Caki2 (cell line): ENCODE measurements at places on chromosomes 16 and 17.
A peak's percentile ranks its signal among the peaks of the same experiment; 100 is the strongest.

GRCh38 chr17:27466376-27466742 lies 10.1 kb downstream of the KSR1 start:
- no peak for DNase-seq

- no peak for DNase-seq
Measured at GRCh38 chr17:63140255-63140654, 174.2 kb downstream of the TANC2 start.

GRCh38 chr17:36888236-36888951 lies 48.9 kb upstream of the LHX1 start:
- DNase-seq: no peak

DNA sequence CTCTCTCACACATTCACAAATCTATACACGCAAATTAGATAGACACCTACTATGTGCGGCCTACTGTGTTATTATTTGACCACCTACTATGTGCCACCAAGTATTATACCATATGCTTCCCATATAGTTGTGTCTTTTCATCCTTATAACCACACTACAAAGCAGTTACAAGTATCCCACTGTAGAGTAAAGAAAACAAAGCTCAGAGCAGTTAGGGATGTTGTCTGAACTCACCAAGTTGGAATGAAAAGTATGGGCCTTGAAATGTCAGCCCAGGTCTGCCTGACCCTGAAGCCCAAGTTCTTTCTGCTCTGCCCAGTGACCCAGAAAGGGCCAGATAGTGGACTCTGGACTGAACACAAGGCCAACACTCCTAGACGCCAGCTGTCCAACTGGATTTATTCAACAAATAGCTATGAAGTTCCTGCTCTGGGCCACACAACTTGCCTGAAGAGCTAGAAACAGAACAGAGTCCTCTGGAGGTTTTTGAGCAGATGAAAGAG lies 8.5 kb downstream of the KRT37 start:
- peak; percentile 72 for DNase-seq

- no peak for DNase-seq
Measured at GRCh38 chr17:1553354-1554266, 9.0 kb downstream of the PITPNA start.

- DNase-seq: no peak
Measured at GRCh38 chr17:42521666-42522262, 14.3 kb upstream of the NAGLU start.

GRCh38 chr16:51430716-51431369 lies 279.8 kb upstream of the SALL1 start:
- no peak for DNase-seq

GRCh38 chr17:1058423-1059130 lies 61.6 kb downstream of the TIMM22 start:
- peak; percentile 36 for DNase-seq

DNA sequence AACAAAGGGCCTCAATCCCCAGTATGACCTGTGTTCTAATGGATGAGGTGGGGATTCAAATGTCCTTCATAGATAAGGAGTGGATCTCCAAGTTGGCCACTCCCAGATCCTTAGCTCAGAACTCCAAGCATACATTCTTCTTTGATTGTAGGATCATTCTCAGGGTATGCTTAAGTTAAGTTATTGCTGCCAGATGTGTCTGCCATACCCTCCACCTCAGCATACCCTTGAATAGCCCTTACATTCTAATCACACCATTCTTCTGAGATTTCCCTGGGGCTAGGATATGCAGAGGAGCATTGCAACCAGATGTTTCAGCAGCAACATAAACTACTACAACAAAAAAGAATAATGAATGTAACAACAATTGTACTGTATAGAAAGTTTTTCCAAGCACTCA lies 1.6 kb upstream of the KRTAP2-4 start:
- DNase-seq: no peak

GRCh38 chr17:63639125-63639524 lies 16.9 kb downstream of the MAP3K3 start:
- no peak for DNase-seq

GRCh38 chr16:2086106-2086742 lies 38.4 kb downstream of the TSC2 start:
- no peak for DNase-seq

- peak; percentile 56 for DNase-seq
Measured at GRCh38 chr16:24858219-24859041, 12.7 kb downstream of the SLC5A11 start.

- no peak for DNase-seq
Measured at GRCh38 chr17:31595076-31595475, 203.6 kb downstream of the RAB11FIP4 start.

- DNase-seq: no peak
Measured at GRCh38 chr17:35373984-35374765, 754 bp upstream of the SLFN11 start.

DNA sequence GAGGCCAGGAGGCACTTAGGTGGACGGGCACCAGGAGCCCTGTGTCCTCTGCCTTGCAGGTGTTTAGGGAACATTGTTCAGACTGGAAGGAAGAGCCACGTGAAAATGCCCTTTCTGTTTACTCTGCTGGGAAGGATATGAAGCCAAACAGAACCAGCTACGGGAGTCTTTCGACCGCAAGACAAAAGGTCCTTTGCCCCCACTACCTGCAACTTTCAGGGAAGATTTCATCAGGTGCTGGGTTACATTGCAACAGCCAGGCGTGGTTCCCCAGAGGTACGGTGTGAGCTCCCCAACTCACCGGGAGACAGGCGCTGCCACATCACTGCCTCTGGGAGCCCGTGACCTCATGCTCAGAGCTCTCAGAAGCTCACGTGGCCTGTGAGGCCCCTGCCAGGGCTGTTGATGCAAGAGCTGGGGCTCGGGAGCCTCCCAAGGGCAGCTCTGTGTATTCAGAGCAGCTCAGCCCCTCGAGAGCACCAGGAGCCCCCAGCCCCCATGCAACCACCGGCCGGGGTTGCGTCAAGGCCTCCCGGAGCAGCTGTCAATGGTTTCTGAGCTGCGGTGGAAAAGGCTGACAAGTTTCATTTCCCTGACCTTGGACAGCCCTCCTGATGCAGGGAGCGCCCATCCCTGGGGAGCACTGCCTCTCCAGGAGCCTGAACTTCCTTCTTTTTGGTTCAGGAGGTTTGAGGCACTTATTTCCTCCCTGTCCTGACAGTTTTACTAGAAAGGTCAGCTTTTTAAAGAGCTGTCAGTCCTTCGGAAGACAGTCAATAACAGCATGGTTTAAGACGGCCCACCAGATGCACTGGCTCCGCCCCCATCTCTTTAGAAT lies 42.1 kb downstream of the TBC1D16 start:
- DNase-seq: no peak

DNA sequence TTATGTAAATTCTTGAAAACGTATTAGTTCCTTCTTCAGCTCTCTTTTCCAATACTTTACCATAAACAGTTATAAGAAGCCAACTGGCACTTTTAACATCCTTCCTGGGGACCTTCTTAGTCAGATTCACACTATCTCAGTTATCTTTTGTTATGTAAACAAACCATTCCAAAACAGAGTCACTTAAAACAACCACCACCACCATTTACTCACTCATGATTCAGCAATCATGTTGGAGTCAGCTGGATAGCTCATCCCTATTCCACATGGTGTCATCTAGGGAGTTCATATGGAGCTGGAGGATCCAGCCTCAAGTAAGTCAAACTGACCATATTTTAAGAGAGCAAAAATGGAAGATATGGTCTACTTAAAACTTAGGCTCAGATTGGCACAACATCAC lies 240.3 kb upstream of the IRX3 start:
- peak; percentile 12 for DNase-seq

DNA sequence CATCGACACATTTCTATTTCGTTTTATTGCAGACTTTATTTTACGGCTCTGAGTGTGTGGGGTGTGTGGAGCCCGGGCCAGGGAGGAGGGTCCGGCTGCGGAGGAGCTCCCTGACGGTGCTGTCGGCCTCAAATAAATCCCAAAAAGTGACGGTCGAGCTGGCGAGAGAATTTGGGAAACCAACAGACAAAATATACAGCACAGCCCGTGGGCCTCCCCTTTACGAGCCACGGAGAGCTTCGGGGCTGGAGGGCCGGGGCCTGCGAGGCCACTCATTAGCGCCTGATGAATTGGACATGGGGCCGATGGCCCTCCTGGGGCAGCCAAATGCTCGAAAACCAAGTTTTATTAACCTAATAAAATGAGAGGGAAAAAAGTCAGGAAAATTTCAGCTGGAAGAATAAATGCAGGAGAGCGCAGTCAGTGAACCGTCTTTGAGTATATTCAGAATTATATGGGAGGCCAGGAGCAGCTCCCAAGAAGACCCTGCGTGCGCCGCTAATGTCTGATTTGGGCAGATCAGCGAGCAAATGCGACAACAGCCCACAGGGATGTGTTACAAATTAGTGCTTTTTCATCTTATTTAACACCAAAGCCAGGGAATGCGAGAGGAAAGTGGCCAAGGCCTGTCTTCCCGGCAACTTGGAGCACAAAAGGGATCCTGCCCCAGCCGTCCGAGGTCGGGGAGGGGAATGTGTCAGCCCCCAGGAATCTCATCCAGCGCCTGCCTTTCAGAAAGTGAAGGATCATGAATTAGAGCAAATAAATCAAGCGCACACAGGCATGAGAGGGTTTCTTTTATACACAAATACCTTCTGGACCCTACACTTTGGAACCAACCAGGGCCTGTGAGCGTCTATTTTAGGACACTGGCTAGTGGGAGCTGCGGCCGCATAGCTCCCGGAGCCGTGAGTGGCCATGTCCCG lies 249.1 kb downstream of the C16orf95 start:
- no peak for DNase-seq

- DNase-seq: no peak
Measured at GRCh38 chr17:82931699-82932517, 92.1 kb upstream of the ZNF750 start.

GRCh38 chr17:75345514-75346167 lies 56.4 kb upstream of the SLC25A19 start:
- no peak for DNase-seq

GRCh38 chr16:11949527-11949926 lies 7.7 kb upstream of the NPIPB2 start:
- DNase-seq: peak; percentile 67

DNA sequence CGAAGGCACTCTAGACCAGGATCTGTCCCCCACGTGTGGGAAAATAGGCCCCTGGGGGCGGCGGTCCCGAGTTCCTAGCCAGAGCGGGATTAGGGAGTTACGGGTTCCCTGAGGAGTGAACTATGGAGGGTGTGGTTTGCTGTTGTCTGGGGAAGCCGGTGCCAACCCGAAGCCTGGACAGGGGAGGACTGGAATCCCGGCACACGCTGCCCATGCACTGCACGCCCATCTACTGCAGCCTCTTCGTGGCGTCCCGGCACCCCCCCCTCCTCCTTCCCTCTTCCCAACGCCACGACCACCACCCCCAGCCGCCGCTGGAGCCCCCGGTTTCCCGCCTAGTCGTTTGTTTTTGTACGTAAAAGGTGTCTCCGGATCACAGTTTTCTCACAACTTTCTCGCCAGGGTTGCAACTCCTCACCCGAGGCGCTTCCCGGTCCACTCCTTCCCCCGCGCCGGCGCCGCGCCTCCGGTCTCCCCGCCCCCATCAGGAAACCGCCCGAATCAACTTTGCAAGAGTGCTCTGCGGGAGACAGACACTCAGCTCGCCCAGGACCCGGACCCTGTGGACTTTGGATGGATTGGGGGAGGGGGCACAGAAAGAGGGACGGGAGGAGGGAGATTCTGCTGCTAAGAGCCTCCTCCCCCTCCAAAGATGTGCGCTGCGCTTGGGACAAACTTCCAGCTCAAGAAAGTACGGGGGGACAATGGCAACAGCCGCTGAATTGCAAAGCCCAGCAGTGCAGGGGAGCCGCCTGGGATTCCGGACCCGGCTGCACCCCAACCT lies 1.4 kb upstream of the LHX1 start:
- DNase-seq: peak; percentile 74

GRCh38 chr17:63423251-63423950 lies 22.7 kb downstream of the CYB561 start:
- DNase-seq: no peak

DNA sequence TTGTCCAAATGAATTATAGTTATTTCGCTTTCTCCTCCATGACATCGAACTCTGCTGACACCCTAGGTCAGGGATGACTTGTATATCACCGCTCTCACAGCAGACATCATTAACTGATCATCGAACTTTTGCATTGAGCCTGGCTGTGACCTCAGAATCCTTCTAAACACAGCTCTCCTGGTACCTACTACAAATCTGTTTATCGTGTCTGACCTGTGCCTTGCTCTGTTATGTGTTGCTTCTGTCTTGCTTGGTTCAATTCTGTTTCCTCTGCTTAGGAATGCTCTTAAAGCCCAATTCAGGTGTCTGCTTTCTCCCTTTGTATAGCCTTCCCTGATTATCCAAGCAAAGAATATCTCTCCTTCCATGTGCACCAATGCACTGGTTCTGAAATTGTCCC lies 78.3 kb downstream of the CYLD start:
- no peak for DNase-seq

DNA sequence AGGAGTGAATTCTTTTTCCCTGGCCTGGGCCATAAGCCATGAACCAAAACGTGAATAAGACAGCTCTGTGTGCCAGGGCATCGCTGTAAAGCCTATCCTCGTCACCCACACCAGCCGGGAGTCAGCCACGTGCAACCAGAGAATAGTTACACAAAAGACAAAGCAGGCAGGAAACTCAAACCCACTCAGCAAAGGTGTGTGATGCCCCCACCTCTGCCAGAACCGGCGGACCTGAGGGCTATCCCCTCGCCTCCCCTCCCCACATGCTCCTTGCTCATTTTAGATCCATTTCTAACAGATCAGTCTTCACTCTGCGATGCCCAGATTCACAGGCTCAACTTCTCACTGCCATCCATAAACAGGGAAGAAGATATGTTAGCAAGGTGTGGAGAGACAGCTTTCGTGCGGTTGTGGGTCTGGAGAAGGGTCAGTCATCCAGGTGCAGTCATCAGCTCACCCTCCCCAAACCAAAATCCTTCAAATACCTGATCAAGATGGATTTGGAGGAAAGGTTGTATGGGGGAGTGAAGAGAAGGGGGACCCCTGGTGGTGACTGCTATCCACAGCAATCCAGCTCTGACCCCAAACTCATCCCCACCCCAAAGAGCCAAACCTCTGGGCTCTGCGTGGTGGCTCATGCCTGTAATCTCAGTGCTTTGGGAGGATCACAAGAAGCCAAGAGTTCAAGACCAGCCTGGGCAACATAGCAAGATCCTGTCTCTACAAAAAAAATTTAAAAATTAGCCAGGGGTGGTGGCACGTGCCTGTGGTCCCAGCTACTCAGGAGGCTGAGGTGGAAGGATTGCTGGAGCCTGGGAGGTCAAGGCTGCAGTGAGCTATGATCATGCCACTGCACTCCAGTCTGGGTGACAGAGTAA lies 219.2 kb downstream of the C16orf78 start:
- no peak for DNase-seq

DNA sequence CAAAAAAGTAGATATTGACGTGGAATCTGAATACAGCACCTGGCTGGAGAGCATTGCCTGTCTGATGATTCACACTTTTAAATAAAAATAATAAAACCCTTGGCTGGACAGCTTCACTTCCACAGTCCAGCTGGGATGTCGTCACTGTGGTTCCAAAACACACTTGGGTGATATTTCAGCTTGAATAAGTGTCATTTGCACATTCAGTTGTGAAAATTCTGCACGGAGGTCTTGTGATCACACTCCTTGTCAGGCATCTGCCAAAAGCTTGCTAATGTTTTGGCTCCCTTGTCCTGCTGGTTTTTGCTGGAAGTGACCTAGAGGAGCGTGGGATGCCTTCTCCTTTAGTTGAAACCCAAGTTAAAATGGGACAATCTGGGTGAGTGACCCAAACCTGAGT lies 60.7 kb downstream of the PCTP start:
- DNase-seq: no peak
